Iris pigment epithelial cell (primary cell): ENCODE measurements at places on chromosomes 5 and 9.

- no peak for DNase-seq
These were observed 10.6 kb upstream of the PARP8 start for GRCh38 chr5:50655810-50656205.

DNA sequence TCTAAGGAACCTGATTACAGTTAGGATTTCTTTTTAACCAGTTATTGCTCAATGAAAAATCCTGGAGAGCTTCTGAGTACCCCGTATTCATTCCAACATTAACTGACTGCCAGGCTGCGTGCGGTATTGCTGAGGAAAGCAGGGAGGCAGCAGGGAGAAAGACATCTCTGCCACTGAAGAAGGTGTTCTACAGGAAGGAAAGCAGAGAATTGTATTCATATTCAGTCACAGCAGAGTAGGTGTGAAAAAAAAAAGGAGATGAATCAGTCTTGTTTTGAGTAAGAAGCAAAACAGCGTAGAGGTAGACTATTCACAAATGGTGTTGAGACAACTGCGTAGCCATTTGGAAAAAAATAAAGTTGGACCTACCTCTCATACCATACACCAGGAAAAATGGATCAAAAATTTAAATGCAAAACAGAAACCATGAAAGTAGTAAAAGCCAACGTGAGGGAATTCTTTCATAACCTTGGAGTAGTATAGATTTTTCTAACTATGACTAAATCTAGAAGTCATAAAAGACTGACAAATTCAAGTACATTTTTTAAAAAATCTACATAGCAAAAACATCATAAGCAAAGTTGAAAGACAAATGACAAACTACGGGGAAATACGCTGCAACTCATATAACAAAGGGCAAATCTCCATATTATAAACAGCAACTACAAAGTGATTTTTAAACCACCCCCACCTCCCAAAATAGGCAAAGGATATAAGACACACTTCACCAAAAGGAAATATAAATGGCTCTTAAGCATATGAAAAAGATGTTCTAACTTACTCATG is 9.9 kb upstream of the NR4A3 start:
- no peak for DNase-seq

GRCh38 chr5:36040651-36041536 is 25.8 kb downstream of the UGT3A2 start:
- no peak for DNase-seq

DNA sequence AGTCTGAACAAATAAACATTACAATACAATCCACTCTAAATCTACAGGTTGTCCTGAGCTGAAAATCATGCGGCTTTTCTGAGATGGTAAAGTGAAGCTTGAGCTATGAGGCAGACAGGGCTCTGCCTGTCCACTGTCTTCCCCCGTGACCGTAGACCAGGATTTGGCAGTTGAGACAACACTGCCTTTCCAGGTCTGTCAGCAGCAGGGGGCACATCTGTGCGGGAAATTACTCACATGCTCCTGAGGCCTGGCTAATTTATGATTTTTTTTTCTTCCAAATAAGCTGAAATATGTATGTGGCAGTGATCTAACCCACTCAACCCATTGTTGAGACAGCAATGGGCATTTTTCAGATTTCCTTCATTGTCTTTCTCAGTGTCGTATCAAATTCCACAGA is 307.9 kb downstream of the FBXL7 start:
- peak; percentile 55 for DNase-seq

- DNase-seq, result no peak
These were observed 142.0 kb downstream of the EGFLAM start for GRCh38 chr5:38400365-38400764.

DNA sequence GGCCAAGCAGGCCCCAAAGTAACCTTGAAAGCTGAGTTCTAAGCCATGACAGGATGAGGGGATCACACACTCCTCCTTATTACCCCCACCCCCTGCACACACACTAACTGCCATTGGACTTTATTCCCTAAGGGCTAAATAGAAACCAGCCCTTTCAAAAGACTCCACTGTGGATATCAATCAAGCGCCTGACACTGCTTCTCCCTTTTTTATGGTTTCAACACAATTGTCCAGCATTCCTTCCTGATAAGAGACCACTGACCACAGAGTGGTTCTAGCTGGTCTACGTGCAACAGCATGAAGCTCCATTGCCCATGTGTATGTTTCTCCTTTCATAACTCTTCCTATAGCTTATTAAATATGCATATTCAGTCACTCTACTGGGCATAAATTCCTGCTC is 34.7 kb downstream of the PAEP start:
- no peak for DNase-seq

GRCh38 chr5:116862632-116863455 is 288.2 kb upstream of the SEMA6A start:
- DNase-seq, result no peak

DNA sequence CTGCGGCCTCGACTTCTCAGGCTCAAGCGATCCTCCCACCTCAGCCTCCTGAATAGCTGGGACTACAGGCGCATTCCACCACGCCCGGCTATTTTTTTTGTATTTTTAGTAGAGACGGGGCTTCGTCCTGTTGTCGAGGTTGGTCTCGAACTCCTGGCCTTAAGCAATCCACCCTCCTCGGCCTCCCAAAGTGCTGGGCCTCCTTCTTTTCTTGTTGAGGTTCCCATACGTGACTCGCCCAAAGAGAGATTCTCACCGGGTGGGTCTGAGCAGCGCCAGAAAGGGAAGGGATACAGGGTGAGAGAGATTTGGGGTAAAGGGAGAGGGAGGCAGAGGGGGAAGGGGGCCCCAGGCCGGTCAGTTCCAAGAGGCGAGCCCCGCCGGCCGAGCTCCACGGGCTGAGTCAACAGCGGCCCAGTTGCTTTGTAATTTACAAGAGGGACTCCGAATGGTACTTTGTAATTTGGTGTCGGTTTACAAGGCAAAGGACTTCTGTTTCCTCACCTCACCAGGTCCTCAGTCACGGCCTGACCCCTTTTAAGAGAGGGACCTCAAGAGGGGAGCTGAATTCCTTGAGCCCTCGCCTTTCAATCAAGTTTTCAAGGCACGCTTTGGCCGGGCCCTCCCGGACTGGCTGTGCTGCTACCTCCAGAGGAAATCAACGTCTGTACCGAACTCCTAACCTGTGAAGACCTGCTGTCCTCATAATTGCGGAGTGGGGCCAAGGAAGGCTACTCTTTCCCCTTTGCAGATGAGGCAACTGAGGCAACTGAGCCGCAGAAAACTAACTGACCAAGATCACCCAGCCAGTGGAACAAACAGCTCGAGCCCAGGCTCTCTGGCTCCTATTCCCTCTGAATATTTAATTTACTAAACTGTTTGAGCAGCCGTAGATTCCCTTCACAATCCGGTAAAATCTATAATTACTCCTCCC is 3.3 kb upstream of the DMRT2 start:
- DNase-seq, result no peak

DNA sequence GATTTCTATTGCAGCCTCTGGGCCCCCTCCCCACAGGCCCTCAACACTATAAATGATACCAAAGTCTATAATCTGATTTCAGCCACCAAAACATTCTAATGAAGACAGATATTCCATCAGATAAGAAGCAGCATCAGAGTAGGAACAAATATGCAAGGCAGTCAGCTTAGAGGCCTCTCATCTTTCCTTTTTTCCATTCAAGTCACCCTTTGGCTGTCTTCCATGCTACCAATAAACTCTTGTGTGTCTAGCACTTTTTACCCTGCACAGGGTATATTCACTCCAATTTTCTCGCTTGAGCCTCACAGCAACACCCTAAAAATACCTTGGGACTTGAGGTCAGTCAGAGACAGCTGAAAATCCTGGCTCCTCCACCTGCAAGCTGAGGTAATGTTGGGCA is 193.7 kb downstream of the BRINP1 start:
- DNase-seq, result no peak

DNA sequence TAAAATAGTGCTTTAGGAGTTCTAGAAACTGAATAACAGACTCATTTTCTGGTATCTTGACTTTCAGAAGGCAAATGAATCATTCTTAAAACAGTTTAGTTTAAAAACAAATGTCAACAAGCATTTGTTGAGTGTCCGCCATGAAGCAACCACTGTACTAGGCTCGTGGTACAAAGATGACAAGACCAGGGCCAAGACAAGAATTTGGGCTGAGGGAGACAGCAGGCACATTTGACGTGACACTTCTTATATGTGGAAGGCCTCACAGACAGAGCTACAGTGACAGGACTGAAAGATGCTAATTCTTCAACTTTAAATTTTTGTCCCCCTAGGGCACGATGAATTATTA is 14.4 kb upstream of the ZNF131 start:
- no peak for DNase-seq

GRCh38 chr9:93572221-93572620 is 4.2 kb upstream of the PHF2 start:
- DNase-seq, result no peak

DNA sequence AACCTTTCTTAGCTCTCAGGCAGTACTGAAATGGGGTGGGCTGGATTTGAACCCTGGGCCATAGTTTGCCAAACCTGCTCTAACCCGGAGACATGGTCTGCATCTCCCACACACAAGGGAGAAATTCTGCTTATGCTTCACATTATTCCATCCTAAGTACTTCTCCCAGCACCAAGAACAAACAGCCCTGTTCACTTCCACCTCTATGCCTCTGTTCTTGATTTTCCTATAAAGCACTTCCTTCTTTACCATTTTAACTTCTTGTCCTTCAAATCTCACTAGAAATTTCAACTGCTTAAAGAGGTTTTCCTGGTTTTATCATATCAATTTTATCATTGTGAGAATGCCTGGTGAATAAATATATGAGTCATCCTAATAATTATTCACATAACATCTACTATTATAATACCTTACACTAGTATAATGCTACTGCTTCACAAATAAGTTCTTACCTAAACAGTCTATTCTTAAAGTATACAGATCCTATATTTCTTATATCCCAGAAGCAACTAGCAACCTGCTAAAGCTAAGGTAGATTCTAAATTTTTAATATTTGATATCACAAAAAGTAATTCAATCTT is 12.7 kb downstream of the FEM1C start:
- no peak for DNase-seq

- DNase-seq, result peak; percentile 65
These were observed 24.5 kb downstream of the CAVIN4 start for GRCh38 chr9:100602342-100602801.

DNA sequence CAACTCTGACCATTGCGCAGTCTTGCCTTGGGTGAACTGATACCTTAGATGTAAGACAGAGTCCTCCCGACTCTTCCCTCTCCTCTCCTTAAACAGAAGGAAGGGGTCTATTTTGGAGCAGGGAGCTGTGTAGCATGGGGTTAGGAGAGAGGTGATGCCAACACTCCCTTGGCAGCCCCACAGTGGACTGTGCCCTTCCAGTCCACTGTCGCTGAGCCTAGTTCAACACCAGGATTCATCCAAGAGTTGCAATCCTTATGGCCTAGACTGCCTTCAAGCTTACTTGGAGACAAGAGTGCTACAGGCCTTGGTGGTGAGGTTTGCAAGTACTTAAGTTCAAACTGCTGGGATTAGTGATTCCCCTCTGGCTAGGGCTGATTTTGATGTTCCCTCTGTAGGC is 51.4 kb downstream of the NDUFAF2 start:
- DNase-seq, result no peak

GRCh38 chr5:10595672-10596309 is 31.9 kb downstream of the ANKRD33B start:
- DNase-seq, result peak; percentile 94

DNA sequence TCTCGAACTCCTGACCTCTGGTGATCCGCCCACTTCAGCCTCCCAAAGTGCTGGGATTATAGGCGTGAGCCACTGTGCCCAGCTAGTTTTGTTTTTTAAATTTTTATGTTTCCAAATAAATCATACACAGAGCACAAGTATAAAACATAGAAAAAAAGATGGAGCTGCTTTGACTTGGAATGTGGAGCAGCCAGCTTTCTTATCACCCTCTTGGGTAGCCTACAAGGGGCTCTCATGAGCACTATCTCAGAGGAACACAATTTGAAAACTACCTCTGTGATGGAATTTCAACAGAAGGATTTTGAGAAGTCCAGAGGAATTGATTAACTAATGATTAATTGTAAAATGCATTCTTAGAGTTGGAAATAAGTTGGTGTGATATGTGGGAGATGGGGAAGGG is 45.9 kb downstream of the NSD1 start:
- DNase-seq, result no peak

- DNase-seq, result no peak
These were observed 82.2 kb upstream of the BRINP1 start for GRCh38 chr9:119451426-119451825.

DNA sequence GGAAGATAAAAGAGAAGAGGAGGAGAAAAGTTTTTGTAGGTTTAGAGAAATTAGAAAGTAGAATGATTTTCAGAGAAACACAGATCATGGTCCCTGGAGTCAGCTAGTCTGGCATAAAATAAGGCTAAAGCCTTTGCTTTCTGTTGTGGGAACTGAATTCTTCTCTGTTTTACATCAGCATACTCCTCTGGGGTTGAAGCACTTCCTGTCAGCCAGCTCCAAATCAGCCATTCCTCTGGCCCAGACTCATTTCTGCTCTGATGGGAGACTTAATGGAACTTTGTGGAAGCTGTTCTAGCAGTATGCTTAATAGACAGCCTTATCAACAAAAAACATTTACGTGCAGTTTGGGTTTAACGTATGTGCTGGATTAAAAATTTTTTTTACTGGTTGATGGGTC is 143.2 kb downstream of the HMHB1 start:
- peak; percentile 58 for DNase-seq

- DNase-seq, result peak; percentile 40
These were observed 57.2 kb downstream of the COL5A1 start for GRCh38 chr9:134698587-134699342.

DNA sequence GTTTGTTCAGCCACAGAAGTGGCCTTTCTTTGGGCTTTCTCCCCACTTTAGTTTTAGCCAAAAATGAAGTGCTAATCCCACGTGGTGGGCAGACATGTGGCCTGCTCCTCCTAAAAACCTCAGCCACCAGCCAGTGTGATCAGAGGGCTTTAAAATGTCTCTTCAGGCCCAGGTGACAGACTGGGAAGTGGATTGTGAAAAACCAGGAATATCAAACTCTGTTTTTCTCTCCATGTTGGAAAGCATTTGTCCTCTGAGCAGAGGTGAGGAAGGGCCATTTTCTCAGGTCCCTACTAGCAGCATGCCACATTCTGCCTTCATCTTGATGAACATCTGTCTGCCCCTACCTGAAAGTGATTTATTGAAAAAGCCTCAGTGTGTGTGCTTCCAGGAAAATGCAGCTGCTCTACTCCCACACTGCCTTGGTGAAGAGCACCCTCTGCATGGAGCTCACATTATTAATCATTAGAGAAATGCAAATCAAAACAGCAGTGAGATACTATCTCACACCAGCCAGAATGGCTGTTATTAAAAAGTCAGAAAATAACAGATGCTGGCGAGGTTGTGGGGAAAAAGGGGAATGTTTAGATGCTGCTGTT is 181.2 kb upstream of the DMAC1 start:
- DNase-seq, result no peak

GRCh38 chr9:78695519-78695918 is 398.6 kb downstream of the PSAT1 start:
- DNase-seq, result no peak

- DNase-seq, result no peak
These were observed at the start of gene DMRT3 for GRCh38 chr9:976258-976942. TSS of gene DMRT3 (plus strand) at chr9:976655. CDS start at chr9:977002, 347 bp downstream.

DNA sequence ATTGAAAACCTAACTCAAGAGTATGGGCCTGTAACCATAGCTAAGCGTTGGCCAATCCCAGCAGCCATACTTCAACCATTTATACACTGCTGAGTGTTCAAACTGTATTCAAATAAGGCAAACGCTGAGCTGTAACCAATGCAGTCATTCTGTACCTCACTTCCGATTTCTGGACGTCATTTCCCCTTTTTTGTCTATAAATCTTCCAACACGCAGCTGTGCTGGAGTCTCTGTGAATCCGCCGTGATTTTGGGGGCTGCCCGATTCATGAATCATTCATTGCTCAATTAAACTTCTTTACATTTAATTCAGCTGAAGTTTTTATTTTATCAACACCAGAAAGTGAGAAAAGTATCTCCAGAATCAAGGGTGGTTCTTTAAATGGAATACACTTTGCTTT is 31.7 kb downstream of the MTX3 start:
- DNase-seq, result no peak
